T-helper 17 cell (primary cell): ENCODE measurements at places on chromosomes 1 and 21.

- DNase-seq = no peak
These were observed 8.4 kb downstream of the CDCP2 start for GRCh38 chr1:54144366-54144765.

DNA sequence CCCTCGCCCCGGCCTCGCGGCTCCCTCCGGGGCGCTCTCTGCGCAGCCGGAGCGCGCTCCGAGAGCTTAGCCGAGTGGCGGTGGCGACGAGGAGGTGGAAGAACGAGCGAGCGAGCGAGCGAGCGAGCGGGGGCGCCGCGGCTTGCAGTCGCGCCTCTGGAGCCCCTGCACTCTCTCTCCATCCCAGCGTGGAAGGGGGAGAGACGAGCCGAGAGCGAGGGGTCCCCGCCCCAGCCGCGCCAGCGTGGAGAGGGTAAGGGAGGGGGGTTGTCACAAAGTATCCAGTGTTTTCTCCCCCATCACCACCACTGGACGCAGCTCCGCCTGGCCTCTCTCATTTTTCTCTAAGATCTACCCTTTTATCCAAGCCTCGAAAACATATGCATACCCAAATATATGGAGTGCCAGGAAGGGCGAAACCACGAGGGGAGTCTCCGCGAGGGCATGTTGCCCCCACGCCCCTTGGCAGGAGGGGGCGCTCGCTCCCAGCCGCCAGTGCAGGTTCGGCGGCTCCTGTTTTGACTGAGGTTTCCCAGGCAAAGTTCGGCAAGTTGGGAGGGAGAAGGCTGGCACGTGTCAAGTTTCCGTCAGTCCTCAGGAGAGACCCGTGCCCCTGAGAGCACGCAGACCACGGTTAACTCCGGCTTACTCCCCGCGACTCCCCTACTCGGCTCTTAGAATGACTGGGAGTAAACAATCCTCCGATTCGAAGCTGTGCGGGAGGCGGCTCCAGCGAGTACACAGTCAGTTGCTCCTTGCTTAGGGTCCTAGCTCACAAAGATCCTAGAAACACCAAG, 569 bp upstream of the DAB1 start:
- no peak for DNase-seq

- no peak for DNase-seq
These were observed 113.9 kb downstream of the GRIK3 start for GRCh38 chr1:36920371-36920770.

DNA sequence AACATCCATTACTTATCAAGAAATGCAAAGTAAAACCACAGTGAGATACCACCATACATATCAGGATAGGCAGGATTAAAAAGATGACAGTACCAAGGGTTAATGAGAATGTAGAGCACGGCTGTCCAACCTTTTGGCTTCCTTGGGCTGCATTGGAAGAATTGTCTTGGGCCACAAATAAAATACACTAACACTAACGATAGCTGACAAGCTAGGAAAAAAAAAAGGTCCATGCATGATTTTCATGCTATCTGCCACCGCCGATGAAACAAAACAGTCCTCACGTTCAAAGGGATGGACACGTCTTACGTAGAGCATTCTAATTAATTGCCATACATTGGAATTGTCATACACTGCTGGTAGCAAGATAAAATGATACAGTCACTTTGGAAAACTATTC, 14.3 kb downstream of the BACH1 start:
- no peak for DNase-seq

- no peak for DNase-seq
These were observed 771 bp upstream of the NTNG1 start for GRCh38 chr1:107139833-107140702.

- no peak for DNase-seq
These were observed 143.2 kb downstream of the RASAL2 start for GRCh38 chr1:178237121-178237520.

DNA sequence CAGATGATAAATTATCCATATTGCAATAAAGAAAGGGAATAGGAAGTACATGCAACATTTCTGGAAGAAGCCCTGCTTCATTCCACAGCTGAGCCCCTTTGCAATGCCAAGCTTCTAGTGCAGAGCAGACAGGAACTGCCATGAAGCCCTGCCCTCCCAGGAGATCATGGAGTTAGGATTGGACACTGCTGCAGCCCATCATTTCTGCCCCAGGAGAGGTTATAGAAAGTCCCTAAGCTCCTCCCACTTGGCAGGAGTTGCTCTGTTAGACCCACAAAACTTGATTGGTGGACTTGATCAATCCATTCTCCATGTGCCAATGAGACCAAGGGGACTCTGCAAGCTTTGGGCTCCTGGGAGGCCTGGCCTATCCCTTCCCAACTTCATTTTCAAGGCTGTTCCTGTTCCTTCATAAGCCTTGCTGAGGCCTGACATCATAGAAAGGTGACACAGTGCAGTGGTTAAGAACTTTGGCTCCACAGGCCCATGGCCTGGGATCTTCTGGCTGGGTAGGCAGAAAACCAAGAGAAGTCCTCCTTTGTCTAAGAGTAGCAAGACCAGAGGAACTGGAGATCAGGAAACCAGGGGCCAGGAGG, 1.3 kb upstream of the LAPTM5 start:
- no peak for DNase-seq

DNA sequence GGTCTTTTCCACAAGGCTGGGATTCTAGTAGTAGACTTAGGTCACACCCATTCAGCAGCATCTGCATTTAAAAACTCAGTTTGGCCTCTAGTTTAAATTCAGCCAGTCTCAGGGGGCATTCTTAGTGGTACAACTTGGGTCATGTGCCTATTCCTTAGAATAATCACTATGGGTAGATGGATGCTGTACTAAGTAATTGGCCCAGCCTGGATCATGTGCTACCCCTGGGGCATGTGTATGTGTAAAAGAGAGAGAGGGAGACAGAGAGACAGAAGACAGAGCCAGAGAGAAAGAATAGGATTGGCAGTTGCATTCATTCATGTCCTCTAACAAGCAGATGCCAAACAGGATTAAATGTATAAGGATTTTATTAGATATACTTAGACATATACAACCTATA, 13.6 kb upstream of the SYT14 start:
- DNase-seq = no peak

GRCh38 chr1:199089393-199090122, 450.7 kb downstream of the PTPRC start:
- peak; percentile 15 for DNase-seq

- no peak for DNase-seq
These were observed 481.7 kb upstream of the NR5A2 start for GRCh38 chr1:199545780-199546179.

DNA sequence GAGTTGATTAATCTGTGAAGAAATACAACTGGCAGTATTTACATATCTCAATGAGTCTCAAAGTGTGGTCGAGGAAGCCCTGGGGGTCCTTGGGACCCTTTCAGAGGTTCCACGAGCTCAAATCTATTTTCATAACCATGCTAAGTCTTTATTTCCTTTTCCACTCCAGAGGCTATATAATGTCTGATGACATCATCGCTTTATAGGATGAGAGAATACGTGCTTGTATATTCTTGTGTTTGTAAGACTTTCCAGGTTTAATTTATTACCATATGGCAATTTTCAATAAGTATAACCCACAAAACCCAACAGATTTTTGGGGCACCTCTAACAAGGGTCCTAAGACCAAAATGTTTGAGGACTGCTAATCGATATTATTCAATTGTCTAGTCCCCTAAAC, 1.4 kb upstream of the SLC19A2 start:
- no peak for DNase-seq

- DNase-seq = no peak
These were observed 5.6 kb downstream of the PTPRF start for GRCh38 chr1:43536196-43536863.

DNA sequence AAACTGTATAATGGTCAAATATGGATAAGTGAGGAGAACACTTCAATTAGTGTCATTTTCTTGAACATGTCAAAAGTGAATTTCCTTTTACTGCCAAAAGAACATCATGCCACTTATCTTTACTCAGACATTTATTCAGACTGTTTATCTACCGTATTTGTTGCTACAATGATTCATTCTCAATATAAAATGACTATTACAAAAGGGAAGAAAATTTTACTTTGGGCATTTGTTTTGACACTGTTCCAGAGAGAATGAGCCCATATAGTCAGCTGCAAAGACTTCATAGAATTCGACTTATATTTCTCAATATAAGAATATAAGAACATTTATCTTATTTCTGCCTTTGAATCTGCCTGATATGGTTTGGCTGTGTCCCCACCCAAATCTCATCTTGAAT, 1699.1 kb downstream of the BRINP3 start:
- no peak for DNase-seq

GRCh38 chr21:37392441-37392840, 25.9 kb downstream of the DYRK1A start:
- DNase-seq = no peak

- DNase-seq = no peak
These were observed 2.8 kb downstream of the TCEA3 start for GRCh38 chr1:23421753-23422240.

- DNase-seq = no peak
These were observed 102.6 kb upstream of the ZNF644 start for GRCh38 chr1:91124290-91124985.

- no peak for DNase-seq
These were observed 93.9 kb upstream of the TSPAN2 start for GRCh38 chr1:115183158-115183557.

DNA sequence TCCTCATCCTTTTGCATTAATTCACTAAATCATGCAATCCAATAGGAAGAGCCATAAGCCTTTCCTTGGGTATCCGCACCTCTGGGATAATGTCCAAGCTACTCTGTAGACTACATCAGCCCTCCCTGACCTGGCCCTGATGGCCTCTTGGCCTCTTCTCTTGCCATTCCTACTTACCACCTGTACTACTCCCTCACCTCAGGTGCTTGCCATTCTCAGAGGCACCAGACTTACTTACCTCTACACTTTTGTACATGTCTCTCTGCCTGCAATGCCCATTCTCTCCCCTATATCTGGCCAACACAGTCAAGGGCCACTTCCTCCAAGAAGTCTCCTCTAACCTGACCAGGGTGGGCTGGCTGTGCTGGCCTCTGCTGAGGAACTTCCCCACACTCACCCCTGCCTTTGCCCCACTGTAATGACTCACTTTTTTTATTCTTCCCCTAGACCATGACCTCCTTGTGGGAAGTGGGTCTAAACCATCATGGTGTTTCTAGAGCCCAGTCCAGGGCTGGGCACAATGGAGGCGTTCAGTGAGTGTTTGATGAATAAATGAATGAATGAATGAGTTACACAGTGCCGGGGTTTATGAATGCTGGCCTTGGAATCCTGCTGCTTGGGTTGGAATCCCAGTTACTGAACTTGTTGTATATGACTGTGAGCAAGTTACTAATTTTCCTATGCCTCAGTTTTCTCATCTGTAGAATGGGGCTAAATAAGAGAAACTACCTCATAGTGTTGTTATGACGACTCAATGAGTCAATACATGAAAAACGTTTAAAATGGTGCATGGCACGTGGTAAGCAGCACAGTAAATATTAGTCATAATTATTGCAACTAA, 179.8 kb downstream of the FOXD2 start:
- DNase-seq = no peak

- DNase-seq = no peak
These were observed 738 bp upstream of the KCNA2 start for GRCh38 chr1:110606657-110607535.

GRCh38 chr1:64505232-64505943, 35.5 kb downstream of the CACHD1 start:
- peak; percentile 18 for DNase-seq

DNA sequence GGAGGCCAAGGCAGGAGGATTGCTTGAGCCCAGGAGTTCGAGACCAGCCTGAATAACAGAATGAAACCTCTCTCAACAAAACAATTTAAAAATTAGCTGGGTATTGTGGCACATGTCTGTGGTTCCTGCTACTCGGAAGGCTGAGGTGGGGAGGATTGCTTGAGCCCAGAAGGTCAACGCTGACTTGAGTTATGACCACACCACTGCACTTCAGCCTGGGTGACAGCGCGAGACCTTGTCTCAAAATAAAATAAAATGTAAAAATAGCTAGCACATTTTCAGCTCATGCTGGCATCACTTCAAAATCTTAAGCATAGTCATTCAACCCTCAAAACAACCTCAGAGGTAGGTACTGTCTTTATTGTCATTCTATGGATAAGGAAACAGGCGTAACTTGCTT, 6.4 kb downstream of the JAK1 start:
- no peak for DNase-seq

GRCh38 chr1:18486195-18486594, 5.5 kb downstream of the KLHDC7A start:
- DNase-seq = no peak

DNA sequence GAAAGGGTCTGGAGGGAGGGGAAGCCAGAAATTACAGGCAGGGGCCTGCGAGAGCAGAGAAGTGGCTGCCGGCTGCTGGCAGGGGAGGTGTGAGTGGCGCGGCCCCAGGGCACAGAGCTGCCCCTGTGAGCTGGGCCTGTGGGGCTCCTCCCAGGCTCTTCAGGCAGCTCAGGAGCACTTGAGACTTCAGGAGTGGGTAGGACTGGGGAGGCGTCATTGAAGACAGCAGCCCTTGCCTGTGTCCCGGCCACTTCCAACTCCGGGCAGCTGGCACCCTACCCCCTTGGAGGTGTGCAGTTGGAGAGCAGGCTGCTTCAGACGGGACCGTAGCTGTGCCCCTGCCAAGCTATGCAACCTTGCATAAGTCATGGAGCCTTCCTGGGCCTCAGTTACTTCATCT, 87.5 kb upstream of the ACTL8 start:
- no peak for DNase-seq

GRCh38 chr21:36079010-36079649, 9.3 kb downstream of the CBR1 start:
- no peak for DNase-seq
